ENCODE measurements at places on chromosomes 12 and 14. TPM values are rescaled to one million over a fixed set of nuclear protein-coding genes. Genes with fewer than 3 reads are reported as not detected.

- DNase-seq: no peak
Measured at GRCh38 chr14:76203086-76204001, 51.6 kb downstream of the GPATCH2L start.

DNA sequence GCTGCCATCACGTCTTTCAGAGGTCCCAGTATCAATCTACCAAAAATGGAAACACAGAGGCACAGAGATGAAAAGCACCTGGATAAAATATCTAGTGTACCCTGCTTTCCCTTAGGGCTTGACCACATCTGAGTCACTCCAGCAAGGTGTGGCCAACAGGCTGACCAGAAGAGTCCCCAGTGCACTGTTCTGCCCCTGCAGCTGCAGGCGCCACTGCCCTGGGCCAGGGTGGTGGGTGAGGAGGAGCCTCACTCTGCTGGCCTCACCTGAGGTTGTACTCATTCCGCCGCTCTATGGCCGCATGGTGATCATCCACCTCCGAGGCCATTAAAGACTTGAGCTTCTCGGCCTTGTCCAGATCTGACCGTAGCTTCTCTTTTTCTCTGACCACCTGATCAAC is 60.4 kb downstream of the NIN start:
- no peak for DNase-seq

RASSF9 gene
- 2.4 TPM for total RNA-seq

ATL1 gene
- 57.2 TPM for total RNA-seq

KRT81 gene
- total RNA-seq: not detected

RGS6 gene
- total RNA-seq: 15.0 TPM

- no peak for DNase-seq
Measured at GRCh38 chr14:75158843-75159614, 17.4 kb downstream of the TMED10 start.

GRCh38 chr14:85619851-85620250 is 89.9 kb downstream of the FLRT2 start:
- DNase-seq: no peak

LRRC43 gene
- 1.9 TPM for total RNA-seq

- DNase-seq: no peak
Measured at GRCh38 chr12:106123551-106124081, 15.1 kb downstream of the NUAK1 start.

GRCh38 chr12:46886541-46887041 is 60.8 kb upstream of the SLC38A4 start:
- DNase-seq: no peak

GRCh38 chr12:114054982-114055381 is 88.9 kb upstream of the RBM19 start:
- DNase-seq: no peak

GRCh38 chr12:663293-663871 is at the start of gene NINJ2:
Gene NINJ2 (minus strand): TSS chr12:663445. CDS start chr12:663360, 85 bp downstream.
- no peak for DNase-seq
